ENCODE measurements at places on chromosomes 6 and 20. TPM values are rescaled to one million over a fixed set of nuclear protein-coding genes. Genes with fewer than 3 reads are reported as not detected.

The TGM2 gene
- 74.1 TPM for total RNA-seq

The SNX21 gene
- 64.3 TPM for total RNA-seq

The RIPPLY2 gene
- not detected for total RNA-seq

The CTCFL gene
- not detected for total RNA-seq

The THBS2 gene
- total RNA-seq: 111 TPM

The BMP2 gene
- 12.3 TPM for total RNA-seq

The APOBEC2 gene
- not detected for total RNA-seq

The AVP gene
- not detected for total RNA-seq

The MCUR1 gene
- total RNA-seq: 7.7 TPM

The SLC22A1 gene
- total RNA-seq: 2.5 TPM

The LY6G5C gene
- total RNA-seq: 0.84 TPM
